ENCODE measurements at places on chromosomes 3 and 15.

DNA sequence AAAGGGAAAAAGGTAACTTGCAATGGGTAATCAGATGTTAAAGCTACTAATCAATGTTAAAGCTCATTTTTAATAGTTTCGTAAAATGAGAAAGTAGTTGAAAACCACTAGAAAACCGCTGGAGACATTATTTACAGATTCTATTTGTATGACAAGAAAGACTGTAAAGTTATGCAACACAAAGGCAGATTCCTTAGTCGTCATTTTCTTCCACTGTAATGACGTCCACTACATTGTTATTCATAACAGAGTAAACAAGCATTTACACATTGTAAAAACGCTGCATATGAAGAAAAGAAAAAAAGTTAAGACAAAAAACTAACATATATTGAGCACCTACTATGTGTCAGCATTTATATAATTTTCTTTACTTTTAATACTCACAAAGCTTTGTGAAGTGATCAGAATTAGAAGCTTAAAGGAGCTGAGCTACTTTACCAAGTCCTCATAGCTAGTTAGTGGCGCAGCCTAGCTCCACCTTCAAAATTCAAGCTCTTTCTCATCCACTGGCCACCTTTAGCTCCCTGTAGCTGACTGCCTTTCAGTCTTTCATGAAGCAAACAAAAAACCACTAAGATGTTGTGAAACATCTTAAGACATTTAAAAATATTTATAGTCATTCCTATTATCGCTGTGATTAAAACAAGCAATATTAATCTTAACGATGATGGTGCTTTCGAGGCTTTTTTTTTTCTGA is 100.1 kb upstream of the CDIN1 start:
- no peak for DNase-seq

DNA sequence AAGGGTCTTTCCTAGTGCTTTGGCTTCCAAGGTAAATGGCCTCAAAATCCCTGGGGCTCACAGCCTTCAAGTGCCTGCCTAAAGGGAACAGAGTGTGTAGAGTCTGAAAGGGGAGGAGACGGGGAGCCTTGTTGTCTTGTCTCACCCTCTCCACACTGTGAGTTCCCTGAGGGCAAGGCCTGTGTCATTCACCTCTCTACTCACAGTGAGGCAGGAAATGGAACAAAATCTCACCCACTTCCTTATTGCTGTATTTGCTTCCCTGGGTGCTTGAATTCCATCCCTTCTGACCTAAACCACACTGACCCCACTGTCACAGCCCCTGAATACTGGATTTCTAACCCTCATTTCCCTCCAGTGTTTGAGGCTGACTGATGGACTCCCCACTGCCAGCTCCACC is 197.5 kb downstream of the EPHB1 start:
- no peak for DNase-seq

DNA sequence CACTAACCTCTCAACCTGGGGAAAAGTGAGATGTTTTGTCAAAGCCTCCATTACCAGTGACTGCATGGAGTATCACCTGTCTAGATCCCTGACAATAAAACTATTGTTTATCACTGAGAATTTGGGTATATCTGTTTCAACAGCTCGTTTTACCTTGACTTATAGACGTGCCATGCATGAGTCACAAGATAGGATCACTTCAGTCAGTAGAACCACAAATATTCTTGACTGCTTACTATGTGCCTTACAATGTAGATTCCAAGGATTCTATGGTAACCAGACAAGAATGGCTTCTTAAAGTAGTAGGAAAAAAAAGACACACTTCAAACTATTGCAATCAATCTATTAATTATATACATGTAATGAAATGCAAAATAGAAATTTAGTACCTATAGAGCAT is 55.7 kb upstream of the GRM7 start:
- DNase-seq: no peak

DNA sequence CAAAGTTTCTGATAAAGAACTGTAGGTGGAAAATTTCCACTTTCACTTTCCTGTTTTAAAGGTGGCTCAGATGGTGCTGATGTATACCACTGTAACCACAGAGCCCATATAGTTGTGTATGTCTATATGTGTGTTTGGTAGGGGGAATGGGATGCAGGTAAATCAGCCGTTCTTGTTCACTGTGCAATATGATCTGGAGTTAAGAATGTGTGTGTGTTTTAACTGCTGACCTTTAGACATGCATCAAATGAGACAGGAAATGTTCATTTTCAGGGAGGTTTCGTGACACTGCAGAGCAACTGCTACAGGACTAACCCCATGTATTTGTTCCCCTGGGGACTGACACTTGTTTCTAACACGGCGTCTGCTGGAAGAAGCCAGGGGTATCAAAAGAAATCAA is 180.5 kb downstream of the TAFA4 start:
- no peak for DNase-seq

- DNase-seq: no peak
Measured at GRCh38 chr3:10435850-10436249, 69.5 kb downstream of the ATP2B2 start.
